ENCODE measurements at places on chromosomes 5 and 9. TPM values are rescaled to one million over a fixed set of nuclear protein-coding genes. Genes with fewer than 3 reads are reported as not detected.

- peak; percentile 36 for DNase-seq
Observed at GRCh38 chr9:129834489-129835127, 467 bp downstream of the C9orf78 start.

DNA sequence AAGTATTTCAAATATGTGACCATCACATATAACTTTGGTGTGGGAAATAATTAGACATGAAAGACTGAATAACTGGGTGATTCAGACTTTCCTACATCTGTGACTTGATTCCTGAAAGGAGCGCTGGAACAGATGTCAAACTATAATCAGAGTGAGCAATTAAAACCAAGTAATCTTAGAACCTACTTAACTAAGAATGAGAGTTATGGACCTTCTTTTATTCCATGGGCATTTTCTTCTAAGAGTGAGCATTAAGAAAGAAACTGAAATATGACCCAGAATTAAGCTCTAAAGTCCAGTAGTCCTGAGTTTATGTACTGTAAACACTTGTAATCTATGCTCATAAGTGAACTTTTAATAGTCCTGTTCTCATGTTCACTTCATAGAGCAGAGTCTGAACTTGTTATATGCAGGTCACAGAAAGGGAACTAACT is 68.4 kb downstream of the PAM start:
- no peak for DNase-seq

Gene PLPP1
- polyA plus RNA-seq, result 79.4 TPM

Gene RABGAP1
- 76.5 TPM for polyA plus RNA-seq

Gene CLPTM1L
- polyA plus RNA-seq, result 130 TPM

Gene CD180
- polyA plus RNA-seq, result 0.70 TPM

Gene EQTN
- 0.34 TPM for polyA plus RNA-seq

DNA sequence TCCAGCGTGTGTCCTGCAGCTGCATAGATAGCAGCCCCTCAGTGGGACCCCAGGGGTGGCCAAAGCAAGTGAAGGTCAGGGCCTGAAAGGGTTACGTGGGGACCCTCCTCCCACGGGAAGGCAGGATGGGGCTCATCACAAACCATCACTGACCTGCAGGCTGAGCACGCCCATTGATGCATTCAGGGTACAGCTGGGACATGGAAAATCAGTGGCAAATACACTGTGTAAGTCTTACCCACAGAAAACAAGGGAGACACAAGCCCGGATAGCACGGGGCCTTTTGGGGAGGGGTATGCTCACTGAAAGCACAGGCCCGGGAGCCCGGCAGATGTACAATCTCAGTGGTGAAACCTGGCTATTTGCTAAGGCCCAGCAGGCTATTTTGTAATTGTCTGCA is 49.1 kb downstream of the SEMA4D start:
- DNase-seq, result no peak

DNA sequence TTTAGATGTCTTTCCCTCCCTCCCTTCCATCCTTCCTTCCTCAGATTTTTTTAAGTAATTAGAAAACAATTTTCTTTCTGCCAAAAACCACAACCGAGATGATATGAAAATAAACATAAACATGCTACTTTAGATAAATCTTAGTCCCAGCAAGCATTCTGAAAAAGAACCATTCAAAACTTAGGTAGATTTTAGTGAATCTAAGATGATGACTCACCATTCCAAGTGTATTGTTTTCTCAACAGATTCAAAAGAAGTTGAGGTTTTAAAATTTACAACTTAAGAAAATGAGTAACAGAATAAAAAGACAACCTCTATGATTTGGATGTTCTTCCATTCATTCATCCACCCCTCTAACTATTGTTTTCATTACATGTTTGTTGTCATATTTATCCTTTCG is 465.1 kb downstream of the PDE4D start:
- no peak for DNase-seq

DNA sequence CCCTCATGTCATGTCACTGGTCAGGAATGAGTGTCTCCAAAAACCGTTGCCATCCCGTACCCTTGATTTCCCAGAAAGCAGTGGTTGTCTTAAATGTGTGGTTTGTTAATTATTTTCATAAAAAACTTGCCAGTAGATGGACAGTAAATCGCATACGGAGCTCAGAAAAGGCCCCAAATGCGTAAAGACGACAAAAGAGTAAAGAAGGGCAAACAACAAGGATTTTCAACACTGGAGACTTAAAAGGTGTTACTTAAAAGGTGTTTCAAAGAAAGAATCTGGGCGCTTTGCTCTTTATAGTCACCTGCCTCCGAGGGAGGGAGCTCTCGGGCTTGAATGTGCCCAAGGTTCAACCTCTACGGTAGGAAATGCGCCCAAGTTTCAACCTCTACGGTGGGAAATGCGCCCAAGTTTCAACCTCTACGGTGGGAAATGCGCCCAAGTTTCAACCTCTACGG is 734 bp downstream of the KIF27 start:
- peak; percentile 67 for DNase-seq

DNA sequence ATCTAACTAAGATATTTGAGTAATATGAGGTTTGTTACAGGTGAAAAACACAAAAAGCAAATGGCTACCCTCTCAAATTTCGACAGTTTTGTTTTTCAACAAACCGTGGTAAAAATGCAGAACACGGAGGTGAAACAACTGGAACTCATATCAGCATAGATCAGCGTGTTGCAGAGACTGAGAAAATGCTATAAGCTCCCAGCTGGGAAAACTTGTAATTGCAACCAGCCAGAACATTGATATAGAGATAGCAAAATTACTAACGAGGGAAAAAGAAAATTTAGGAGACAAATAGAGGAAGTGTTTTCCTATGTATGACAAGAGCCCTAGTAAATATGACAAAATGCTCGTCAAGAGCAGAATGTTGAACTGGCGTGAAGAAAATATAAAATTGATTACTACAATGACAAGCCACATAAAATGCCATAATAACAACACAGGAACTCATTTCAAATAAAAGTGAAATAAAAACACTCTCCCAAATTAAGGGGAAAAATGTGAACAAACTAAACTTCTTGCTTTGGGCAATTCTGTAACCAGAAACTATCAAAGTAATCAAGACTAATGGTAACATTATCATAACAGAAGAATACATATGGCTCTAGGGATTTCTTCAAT is 1989.8 kb downstream of the EFNA5 start:
- no peak for DNase-seq

DNA sequence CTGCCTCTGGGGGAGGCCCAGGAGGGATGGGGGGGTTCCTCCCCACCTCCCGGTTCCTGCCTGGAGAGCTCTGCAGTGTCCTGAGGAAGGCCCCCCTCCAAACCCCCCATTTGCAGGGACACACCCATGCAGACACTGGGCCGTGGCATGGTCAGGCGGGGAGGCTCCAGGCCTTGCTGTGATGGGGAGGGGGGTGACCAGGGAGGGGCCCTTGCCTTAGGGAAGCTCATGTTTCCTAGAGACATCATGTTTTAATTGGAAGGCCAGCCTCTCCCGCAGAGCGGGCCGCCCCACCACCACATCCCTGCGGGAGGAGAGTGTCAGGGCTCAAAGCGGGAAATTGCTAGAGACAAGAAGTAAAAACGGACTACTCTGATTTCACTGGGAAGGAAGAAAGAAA is 12.0 kb downstream of the PRRX2 start:
- no peak for DNase-seq

Gene IFNB1
- polyA plus RNA-seq, result not detected

- DNase-seq, result no peak
Observed at GRCh38 chr5:100623719-100624118, 88.5 kb downstream of the FAM174A start.

DNA sequence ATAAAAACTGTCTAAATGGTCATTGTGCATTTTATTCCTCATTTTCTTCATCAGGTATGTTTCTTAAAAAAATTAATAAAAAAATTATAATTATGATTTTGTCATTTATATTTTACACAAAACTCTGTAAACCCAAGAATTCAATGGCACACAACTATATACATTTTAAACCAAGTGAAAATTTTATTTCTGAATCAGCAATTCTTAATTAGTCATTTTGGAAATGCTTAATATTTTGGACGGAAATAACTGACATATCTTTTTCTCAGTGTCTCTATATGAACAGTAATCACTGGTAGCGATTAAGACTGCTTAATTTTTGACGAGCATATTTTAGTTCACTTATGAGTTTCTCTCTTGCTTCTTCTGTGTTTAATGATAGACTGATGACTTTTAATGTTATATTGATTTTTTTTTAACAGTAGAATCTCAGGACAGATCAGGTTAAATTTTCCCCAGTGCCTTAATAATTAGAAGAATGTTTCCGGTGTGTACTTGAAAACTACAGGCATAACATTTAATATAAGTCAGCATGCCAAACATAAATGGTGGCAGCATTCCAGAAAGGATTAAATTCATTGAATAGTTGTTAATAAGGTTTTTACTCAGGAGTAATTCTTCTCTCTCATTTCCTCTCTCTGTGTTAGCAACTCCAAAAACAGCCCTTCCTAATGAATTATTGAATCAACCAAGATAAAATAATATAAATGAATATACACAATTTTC is 644.7 kb upstream of the CDH6 start:
- DNase-seq, result no peak

Gene APBA1
- 16.1 TPM for polyA plus RNA-seq

DNA sequence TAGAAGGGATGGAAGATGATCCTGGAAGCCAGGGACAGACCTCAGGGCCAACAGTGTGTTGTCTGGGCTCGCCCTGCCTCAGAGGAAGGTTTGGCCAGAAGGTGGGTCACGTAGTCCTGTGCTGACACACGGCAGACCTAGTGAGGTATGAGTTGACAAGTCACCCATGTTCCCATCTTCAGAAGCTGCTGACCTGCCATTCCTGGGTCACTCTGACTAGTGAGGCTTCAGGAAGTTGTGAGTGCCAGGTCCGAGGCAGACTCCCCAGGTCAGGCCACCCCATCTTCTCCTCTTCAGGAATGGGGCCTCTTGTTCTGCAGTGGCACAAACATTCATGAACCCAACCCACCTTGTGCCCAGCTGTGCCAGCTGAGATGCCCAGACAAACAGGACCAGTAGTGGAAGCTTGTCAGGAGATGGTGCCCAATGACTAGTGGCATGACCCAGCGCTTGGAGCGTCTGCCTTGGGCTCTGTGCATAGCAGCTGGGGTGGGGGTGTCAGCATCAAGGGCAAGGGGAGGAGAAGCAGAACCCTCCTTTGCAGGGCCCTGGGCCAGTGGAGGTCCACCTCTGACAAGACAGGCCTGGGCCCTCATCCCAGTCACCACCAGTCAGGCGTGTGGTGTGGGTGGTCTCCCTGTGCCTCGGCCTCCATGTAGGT is 16.8 kb upstream of the ANGPTL2 start:
- DNase-seq, result no peak

DNA sequence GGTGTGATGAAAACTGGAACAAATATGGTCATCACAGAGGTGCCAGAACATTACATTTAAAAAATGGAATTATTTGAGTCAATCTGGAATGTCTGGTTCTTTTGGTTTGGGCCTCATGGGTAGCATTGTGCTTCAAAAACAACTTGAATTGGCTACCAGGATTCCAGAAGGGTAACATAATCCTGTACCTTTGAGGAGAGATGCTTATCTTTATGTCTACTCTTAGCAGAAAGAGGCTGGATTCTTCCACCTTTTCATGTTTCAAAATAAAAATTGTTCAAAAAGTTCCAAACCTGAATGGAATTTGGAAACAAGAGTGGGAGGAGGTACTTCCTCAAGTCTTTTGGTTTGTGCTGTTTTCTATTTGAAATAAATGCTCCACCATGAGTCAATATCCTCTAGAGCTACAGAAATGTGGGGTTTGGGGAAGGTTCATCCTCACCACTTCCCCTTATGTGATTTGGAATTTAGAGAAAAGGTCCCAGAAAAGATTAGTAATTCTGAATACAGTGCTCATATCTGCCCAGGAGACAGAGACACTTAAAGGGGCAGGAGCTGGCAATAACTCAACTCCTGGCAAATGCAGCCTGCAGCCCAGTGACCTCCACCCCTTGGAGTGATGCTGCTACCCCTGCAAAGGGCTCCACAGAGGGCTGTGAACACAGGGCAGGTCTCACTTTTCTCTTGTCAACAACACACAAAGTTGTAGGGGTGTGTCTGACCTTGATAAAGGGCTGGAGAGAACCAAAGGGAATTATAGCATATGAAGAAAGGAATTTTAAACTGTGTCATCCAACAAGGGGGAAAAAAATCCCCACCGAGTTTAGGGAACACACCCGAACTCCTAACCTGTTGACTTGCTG is 272.8 kb downstream of the CWC27 start:
- no peak for DNase-seq

GRCh38 chr5:91381774-91382359 is 1.2 kb downstream of the ARRDC3 start:
- peak; percentile 94 for DNase-seq

GRCh38 chr5:178121391-178122276 is 8.3 kb downstream of the N4BP3 start:
- no peak for DNase-seq

- DNase-seq, result no peak
Observed at GRCh38 chr5:121182788-121183490, 668.7 kb upstream of the FTMT start.

GRCh38 chr9:99748266-99748665 is 73.4 kb upstream of the NR4A3 start:
- DNase-seq, result no peak

GRCh38 chr5:62134811-62135210 is 171.2 kb upstream of the KIF2A start:
- DNase-seq, result no peak

- DNase-seq, result no peak
Observed at GRCh38 chr5:170791325-170791954, 7.9 kb downstream of the GABRP start.

- DNase-seq, result no peak
Observed at GRCh38 chr5:95817430-95817829, 5.1 kb downstream of the GLRX start.

Gene MRPL41
- polyA plus RNA-seq, result 22.0 TPM

GRCh38 chr5:80275347-80275746 is 19.5 kb upstream of the SERINC5 start:
- DNase-seq, result no peak

Gene DMRT2
- polyA plus RNA-seq, result 2.0 TPM

GRCh38 chr5:111502956-111503355 is 9.4 kb downstream of the STARD4 start:
- DNase-seq, result no peak

Gene FOXE1
- polyA plus RNA-seq, result not detected

Gene SEMA5A
- 36.9 TPM for polyA plus RNA-seq

Gene USP20
- polyA plus RNA-seq, result 22.1 TPM

GRCh38 chr5:132215329-132215728 is 12.3 kb downstream of the P4HA2 start:
- DNase-seq, result no peak

GRCh38 chr9:16348531-16348930 is 521.9 kb downstream of the BNC2 start:
- no peak for DNase-seq

Gene IRX4
- polyA plus RNA-seq, result 0.86 TPM

Gene CBY3
- polyA plus RNA-seq, result 2.1 TPM

- DNase-seq, result no peak
Observed at GRCh38 chr5:169085212-169085611, 215.7 kb downstream of the SLIT3 start.
